ENCODE measurements at places on chromosomes 7 and 10.

- no peak for DNase-seq
Observed at GRCh38 chr10:60441515-60441914, 51.8 kb upstream of the ANK3 start.

DNA sequence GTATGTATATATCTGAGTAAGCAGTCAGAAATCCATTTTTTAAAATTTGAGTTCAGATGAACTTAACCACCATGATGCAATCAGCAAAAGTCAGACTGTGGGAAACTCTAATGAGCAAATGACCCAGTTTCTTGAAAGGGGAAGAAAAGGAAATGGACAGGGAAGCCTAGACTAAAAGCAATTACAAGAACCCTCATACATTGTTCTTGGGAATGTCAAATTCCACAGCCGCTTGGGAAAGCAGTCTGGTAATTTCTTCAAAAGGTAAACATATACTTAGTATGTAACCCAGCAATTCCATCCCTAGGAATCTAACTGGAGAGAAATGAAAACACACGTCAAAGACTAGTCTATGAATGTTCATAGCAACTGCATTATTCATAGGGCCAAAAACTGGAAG, 16.4 kb upstream of the FOXK1 start:
- peak; percentile 66 for DNase-seq

DNA sequence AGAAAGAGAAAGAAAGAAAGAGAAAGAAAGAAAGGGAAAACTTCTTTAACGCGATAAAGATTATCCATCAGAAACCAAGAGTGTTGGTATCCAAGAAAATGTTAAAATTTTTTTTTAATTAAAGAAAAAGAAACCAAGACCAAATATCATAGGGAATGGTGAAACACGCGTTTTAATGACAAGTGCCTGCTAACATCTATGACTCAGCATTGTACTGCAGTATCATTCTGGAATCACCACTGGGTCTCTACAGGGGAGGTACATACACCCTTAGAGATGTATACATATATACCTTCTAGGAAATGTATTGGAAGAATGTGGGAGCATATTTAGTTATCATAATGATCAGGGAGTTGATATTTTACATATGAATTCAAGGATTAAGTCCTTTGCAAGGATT, 32.1 kb upstream of the PIK3AP1 start:
- DNase-seq, result no peak

DNA sequence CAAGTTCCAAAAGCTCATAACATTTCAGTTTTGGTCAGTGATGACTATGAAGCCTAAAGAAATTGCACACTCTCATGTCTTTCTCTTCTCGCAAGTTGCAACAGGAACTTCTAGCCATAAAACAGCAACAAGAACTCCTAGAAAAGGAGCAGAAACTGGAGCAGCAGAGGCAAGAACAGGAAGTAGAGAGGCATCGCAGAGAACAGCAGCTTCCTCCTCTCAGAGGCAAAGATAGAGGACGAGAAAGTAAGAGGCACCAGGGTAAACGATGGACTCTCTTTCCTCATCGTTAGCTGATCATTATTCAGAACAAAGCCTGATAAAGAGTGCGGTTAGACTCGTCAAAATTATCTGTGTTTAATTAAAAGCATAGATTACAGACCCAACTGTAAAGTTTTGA, 94.7 kb downstream of the HDAC9 start:
- DNase-seq, result no peak

DNA sequence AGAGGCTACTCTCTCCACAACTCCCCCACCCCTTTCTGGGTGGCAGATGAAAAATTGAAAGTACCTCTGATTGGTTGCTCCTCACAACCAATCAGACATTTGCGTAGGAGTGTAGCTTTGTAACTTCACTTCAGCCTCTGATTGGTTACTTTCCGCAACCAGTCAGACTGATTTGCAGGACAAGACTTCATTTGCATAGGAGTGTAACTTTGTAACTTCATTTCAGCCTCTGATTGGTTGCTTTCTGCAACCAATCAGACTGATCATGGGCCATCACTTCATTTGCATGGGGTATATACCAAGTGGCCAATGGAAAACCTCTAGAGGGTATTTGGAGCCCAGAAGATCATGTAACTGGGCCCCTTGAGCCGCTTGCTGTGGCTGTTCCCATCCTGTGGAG, 25.6 kb downstream of the CDNF start:
- DNase-seq, result no peak

DNA sequence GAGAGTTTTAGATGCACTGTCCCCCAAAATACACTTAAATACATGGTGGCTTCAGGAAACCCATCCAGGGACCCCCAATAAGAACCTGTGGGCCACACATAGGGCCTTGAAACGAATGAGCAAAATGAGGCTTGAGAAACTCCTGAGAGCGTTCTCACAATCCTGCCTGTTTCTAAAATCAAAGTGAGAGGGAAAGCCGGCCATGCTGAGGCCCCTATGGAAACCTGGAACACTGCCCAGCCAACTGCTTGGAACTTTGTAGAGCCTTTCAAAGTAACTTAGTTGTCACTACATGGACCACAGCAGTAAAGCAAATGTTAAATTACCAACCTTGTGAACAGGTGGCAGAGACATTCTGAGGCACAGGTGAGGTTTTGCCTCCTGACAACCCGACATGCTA, 13.4 kb downstream of the SGMS1 start:
- no peak for DNase-seq

GRCh38 chr10:103578782-103579382, 85.4 kb downstream of the NEURL1 start:
- no peak for DNase-seq

DNA sequence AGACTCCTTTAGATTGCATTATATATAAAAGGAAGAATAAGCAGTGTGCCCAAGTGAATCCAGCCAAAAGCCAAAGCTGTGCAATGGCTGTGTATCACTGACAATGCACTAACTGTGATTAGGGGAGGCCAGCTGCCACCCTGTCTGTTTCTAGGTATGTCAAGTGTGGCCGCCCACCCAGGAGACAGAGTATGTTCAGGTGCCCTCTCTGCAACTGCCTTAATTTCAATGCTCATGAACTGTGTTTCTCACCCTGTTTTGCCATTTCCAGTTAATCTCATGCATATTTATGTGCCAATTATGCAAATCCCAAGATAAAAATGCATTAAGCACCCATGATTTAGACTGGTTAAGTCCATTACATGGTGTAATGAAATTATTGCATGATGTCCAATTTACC, 159.4 kb downstream of the FRMD4A start:
- no peak for DNase-seq

DNA sequence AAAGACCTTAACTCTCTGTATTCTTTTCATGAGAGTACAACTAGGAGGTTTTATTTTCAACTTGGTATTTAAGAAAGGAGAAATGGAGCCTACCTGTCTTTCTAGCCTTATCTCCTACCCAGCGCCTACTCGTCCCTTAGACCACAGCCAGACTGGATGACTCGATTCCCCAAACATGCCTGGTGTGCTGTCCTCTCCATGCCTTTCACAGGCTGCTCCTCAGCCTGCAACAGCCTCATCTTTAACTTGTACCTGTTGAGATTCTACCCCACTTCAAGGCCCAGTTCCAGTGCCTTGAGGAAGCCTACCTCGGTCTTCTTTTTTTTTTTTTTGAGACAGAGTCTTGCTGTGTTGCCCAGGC, 29.4 kb downstream of the CPA1 start:
- no peak for DNase-seq

- DNase-seq, result no peak
Observed at GRCh38 chr10:58331646-58332045, 3.2 kb upstream of the UBE2D1 start.

DNA sequence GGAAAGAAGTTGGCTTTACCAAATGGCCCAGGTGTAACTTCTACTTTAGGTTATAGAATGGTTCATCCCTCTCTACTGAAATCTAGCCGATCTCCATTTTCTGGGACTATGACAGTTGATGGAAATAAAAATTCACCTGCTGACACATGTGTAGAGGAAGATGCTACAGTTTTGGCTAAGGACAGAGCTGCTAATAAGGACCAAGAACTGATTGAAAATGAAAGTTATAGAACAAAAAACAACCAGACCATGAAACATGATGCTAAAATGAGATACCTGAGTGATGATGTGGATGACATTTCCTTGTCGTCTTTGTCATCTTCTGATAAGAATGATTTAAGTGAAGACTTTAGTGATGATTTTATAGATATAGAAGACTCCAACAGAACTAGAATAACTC, 43.6 kb downstream of the CCSER2 start:
- DNase-seq, result no peak

- DNase-seq, result no peak
Observed at GRCh38 chr10:27188259-27188658, 33.1 kb downstream of the MASTL start.

GRCh38 chr7:96959135-96959534, 46.2 kb upstream of the DLX6 start:
- no peak for DNase-seq

DNA sequence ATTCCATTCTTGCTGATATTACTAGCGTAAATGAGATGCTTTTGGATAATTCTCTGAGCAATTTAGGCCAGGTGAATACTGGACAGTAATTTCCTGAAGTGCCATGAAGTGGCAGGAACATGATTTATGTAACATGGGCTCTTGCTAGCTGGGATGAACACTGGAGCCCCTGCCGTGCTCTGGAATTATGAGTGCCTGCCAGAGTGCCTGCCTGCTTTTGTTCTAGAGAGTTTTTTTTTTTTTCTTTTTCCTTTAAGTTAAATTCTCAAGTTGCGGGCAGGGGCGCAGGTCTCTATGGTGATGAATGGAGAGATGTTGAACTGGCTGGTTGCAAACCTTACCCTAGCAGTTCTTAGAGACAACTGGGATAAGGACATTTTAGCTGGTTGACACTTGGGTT, 165.9 kb downstream of the AUTS2 start:
- no peak for DNase-seq
